ENCODE measurements at places on chromosomes 1 and 21. TPM values are rescaled to one million over a fixed set of nuclear protein-coding genes. Genes with fewer than 3 reads are reported as not detected.

DNA sequence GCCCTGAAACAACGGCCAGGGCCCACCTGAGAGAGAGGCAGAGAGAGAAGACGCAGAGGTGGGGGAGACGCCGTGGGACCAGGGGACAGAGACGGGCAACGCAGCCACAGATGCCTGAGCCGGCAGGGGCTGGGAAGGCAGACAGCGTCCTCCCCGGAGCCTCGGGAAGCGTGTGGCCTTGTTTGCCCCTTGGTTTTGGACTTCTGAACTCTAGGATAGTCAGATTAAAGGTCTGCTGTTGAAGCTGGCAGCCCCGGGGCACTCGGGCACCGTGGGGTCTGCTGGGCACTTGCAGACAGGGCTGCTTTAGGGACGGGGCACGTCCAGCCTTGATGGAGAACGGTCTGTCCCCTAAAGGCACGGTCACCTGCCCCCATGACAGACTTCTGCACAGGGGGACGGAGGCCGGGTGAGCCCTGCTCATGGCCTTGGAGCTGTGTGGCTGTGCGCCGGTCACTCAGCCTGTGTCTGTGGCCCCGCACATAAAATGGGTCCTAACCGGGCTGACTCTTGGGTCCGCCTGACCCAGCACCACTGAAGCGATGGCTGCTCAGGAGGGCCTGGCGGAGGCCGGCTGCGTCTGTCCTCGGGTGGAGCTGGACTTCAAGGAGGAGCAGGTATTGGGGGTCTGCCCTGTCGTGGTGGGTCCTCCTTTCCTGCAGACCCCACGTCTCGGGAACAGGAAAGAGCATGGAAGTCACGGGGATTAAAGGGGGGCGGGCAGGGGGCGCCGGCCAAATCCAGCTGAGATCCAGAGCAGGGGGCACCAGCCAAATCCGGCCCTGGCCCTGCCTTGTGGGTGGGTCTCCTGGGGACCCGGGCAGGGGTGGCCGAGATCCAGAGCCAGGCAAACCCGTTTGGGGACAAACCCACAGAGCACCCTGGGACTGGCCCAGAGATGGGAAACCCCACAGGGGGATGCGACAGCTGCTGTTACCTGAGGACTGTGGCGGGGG lies 9.6 kb upstream of the RNF223 start:
- H3K4me3 ChIP-seq, result no peak overlapping the region
- DNase-seq, result peak; percentile 19
- H3K4me1 ChIP-seq, result peaks cover 14% of the 10 kb centered on the region
- H3K27me3 ChIP-seq, result no peaks in the 10 kb centered on the region
- no peak overlapping the region for H3K27ac ChIP-seq

Gene UMODL1
- total RNA-seq, result not detected

DNA sequence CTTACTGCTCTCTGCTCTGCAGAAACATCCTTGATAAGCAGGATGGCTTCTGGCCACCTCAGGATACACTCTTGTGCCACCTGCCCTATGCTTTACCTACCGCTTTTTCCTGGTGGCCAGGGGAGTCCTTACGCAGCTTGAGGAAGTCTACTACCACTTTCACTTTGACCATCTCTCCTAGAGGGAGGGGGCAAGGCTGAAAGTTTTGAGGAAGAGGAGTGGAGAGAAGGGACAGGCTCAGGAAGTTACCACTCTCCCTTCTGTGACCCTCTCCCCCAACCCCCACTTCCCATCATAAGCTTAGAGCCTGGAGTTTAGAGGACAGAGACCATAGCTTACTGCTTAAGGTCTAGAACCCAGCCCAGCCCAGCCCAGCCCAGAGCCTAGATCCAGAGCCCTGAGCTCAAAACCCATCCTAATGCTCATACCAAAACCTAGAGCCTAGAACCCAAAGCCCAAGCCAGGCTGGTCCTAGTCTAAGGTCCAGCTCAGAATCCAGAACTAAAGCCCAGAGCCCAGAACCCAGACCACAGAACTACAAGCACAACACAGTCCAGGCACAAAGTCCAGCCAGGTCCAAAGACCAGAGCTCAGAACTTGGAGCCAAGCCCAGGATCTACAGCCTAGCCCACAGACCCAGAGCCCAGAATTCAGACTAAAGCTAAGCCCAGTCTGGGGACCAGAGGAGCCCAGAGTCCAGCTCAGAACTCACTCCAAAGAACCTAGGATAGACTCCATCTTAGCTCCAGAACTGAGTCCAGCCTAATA lies 18.0 kb upstream of the MFSD2A start:
- H3K27me3 ChIP-seq, result no peaks in the 10 kb centered on the region
- peak overlapping the region; percentile 34 for H3K27ac ChIP-seq
- DNase-seq, result no peak
- H3K4me3 ChIP-seq, result no peak overlapping the region

GRCh38 chr1:198160222-198160621 lies 3.4 kb downstream of the NEK7 start:
- no peaks in the 10 kb centered on the region for H3K36me3 ChIP-seq
- peak overlapping the region; percentile 95 for H3K27ac ChIP-seq
- no peak for DNase-seq

DNA sequence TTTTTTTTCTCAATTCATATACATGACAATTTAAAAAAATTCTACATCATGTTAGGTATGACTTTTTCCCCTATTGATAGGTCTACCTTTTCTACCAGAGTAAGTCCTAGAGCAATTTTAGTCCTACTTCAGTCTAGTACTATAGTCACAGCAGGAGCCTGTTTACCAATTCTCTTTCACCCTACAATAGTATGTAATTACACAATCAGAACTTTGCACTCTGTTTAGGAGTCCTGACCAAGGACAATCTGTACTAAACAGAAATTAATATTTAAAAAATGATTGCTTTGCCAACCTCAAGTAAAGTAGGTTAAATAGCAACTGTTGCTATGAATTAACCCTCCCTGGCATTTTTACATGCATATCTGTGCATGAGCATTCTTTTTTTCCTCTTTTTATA lies 810 bp upstream of the CYP4A11 start:
- no peaks in the 10 kb centered on the region for H3K36me3 ChIP-seq
- H3K4me3 ChIP-seq, result no peak overlapping the region
- DNase-seq, result no peak
- peaks cover 8% of the 10 kb centered on the region for H3K4me1 ChIP-seq

Gene C1orf226
- total RNA-seq, result 10.3 TPM

Gene CFHR1
- total RNA-seq, result not detected

DNA sequence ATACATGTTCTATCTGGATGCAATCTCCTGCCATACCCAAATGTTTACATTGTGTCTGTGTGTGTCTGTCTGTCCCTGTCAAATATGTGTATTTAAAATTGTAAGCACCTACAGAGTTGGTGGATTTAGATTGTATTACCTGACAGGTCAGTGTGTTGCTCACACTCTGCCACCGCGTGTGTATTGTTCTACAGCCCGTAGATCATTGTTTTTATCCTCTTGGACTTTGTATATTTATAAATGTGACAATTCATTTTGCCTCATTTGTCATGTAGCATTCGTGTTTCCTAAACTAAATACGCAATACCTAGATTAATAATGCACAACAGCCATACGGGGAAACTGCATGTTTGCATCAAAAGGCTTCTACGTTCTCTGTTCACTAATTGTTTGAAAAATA lies 634 bp downstream of the ALG14 start:
- no peaks in the 10 kb centered on the region for H3K27me3 ChIP-seq
- no peaks in the 10 kb centered on the region for H3K4me1 ChIP-seq
- H3K27ac ChIP-seq, result peak overlapping the region; percentile 95
- no peak for DNase-seq

DNA sequence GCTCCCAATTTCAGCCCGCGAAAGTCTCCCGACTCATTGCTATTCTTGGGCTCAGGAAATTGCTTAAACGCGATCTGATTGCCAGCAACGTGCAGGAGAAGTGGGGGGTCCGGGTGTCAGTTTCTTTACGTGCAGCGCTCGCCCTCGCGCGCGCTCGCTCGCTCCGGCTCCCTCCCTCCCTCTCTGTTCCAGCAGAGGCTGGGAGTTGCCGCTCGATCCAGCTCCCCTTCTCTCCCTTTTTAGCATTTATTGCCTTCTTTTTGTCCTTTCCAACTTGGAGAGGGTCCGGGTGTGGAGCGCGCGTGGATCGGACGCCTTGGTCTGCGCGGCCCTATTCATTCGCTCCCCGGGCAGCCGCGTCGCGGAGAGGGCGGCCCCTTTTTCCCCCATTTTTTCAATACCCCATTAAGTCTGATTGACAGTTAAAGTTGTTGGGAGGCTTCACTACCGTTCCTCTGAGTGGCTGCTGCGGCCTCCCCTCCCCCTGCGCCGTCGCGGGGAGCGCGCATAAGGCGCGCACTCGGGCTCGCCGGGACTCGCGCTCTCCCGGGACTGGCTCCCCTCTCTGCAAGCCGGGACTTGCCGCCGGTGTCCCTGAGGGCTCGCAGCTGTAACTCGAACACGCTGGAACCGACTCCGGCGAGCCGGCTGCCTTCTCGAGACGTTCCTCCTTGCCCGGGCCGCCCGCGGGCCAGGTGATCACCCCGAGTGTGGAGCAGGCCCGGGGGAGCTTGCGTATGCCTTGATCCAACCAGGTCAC lies at the start of gene DHRS3:
TSS of gene DHRS3 (minus strand) at position 310 of the 760 bp plus-strand sequence. CDS start 862 bp downstream, outside the sequence.
- H3K27me3 ChIP-seq, result no peaks in the 10 kb centered on the region
- peaks cover 48% of the 10 kb centered on the region for H3K4me1 ChIP-seq
- H3K36me3 ChIP-seq, result no peaks in the 10 kb centered on the region
- peak within 1 kb of the TSS; percentile 58 for H3K4me3 ChIP-seq
- peak within 1 kb of the TSS; percentile 86 for H3K27ac ChIP-seq

GRCh38 chr1:116855773-116856201 lies 53.9 kb upstream of the PTGFRN start:
- no peaks in the 10 kb centered on the region for H3K36me3 ChIP-seq
- DNase-seq, result no peak
- no peak overlapping the region for H3K4me3 ChIP-seq
- H3K4me1 ChIP-seq, result peaks cover 16% of the 10 kb centered on the region
- H3K27ac ChIP-seq, result no peak overlapping the region

GRCh38 chr1:228084325-228084724 lies 1.8 kb downstream of the ARF1 start:
- no peaks in the 10 kb centered on the region for H3K27me3 ChIP-seq
- H3K36me3 ChIP-seq, result peaks cover 8% of the 10 kb centered on the region
- DNase-seq, result peak; percentile 47
- H3K4me1 ChIP-seq, result peaks cover 66% of the 10 kb centered on the region

Gene PLA2G2F
- not detected for total RNA-seq

Gene SAMD11
- 1.8 TPM for total RNA-seq

Gene TPTE
- total RNA-seq, result not detected

Gene MTARC1
- 41.7 TPM for total RNA-seq
